ENCODE measurements at places on chromosomes 3 and 15.

- DNase-seq = peak; percentile 50
These were observed 388.0 kb upstream of the WNT5A start for GRCh38 chr3:55875113-55875512.

DNA sequence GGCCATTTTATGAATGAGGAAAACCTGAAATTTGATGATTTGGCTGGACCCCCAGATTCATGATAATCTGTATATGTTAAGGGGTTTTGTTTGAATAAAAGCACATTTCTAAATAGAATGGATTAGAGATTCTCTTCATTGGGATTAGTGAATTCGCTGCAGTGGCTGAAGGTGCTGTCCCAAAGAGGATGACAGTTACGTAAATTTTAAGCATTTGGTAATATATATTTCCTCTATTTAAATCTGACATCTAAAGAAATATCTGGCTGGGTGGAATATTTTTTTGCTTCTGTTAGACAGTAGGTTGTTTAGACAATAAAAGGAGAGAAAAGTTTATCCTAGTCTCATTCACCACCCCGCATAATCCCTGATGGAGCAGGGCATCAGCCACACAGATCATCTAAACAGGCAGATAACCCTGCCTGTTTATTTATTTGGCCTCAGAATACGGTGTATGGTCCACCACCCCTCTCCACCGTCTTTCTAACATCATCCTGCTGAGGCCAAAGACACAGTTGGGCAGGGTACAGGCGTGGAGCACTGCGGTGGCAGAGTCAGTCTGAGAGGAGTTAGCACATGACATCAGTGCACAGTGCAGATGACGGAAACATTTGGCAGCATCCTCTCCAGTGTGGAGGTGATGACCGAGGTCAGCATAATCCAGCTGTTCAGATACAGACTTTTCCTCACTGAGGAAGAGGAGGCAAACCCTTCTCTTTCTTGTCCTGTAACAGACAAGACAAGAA, 20.4 kb upstream of the NFKBIZ start:
- DNase-seq = peak; percentile 73

GRCh38 chr3:105118905-105119304, 247.8 kb upstream of the ALCAM start:
- DNase-seq = no peak

- DNase-seq = no peak
These were observed 2.6 kb downstream of the PPP1R2 start for GRCh38 chr3:195540511-195540910.

- DNase-seq = peak; percentile 60
These were observed 880 bp downstream of the PPP4R2 start for GRCh38 chr3:72997421-72997961.

DNA sequence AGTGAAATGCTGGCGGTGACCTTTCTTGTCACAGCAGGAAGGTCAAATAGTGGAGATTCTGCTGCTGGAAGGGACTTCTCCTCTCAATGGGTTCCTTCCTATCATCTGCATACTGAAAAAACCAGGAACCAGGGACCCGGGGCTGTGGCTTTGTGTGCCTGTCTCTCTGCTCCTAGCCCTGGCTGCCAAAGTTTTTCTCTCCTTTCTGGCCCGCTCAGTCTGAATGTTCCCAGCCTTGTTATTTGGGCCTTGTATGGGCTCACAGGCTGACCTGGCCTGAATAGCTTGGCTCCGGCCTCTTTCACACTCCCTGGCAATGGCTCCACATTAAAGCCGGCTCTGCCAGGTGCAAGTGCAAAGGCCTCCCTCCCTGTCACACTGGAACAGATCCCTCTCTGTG, 94.7 kb downstream of the LRIG1 start:
- DNase-seq = no peak

DNA sequence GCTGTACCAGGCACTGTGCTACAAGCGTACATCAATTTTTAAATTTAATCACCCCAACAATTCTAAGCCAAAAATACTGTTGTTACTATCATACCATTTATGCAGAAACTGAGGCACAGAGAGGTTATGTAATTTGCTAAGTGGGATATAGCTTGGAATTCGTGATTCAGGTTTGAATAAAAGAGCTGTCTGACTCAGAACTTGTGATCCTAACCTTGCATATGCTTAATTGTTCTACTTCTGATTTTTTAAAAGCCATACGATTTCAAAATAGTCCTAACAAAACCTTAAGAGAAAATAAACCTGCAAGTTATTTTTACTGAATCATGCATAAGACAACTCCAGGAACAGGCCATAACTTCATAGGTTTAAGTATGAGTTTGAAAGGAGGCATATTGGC, 498.0 kb upstream of the CFAP20DC start:
- DNase-seq = no peak

DNA sequence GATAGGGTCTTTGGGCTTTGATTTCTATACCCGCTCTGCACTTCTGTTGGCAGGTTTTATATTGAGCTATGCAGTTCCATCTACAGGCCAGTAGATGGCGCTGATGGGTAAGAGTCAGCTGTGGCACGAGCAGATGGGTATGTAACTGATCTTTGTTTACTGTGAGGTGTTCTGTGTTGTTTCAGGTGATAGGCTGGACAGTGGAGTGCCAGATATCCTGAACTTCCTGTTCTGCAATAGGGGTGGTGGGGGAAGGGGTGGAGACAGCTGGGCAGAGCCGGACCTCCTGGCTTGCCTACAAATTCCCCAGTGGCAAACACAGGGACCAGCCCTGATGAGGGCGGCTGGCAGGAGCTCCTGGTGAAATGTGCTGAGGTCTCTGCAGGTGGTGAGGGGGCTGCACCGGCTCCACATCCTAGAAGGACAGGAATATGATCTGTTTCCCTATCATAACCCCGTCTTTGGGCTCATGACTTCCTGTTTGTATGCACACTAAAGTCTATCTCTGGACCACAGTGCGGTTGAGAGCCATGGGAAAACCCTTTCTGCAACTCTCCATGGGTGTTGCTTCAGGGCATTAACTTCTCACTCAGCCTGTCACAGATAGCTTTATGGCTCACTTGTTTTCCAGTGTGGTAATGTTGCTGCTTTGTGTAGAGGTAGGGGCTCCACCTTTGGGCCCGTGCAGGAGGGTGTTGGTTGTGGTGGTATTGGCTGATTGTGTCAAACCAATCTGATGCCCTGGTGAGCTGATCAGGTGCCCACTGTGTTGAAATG, 13.4 kb upstream of the FAM98B start:
- peak; percentile 44 for DNase-seq

- no peak for DNase-seq
These were observed 24.4 kb downstream of the NAA50 start for GRCh38 chr3:113721636-113722035.

GRCh38 chr15:33125894-33126537, 68.5 kb downstream of the FMN1 start:
- DNase-seq = no peak

GRCh38 chr3:188367678-188368077, 213.7 kb downstream of the LPP start:
- DNase-seq = no peak

GRCh38 chr3:94179059-94179458, 116.2 kb downstream of the NSUN3 start:
- no peak for DNase-seq

- DNase-seq = no peak
These were observed 188.4 kb downstream of the SATB1 start for GRCh38 chr3:18236726-18237125.

DNA sequence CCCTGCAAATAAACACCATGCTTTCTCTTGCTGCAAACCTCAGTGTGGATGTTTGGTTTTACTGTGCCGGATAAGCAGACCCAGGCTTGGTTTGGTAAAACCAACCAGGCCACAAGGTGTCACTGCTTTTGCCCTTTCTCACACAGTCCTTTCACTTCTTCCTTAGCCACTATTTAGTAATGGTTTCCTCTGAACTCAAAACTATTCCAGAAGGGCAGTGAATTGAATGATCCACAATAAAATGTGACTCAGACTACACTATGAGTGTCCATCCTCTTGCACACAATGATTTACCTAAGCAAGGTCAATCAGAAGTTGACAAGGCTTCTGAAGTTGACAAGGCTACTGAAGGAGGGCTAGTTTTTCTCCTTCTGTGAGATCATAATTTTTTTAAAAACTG, 552.4 kb upstream of the CCDC54 start:
- no peak for DNase-seq

DNA sequence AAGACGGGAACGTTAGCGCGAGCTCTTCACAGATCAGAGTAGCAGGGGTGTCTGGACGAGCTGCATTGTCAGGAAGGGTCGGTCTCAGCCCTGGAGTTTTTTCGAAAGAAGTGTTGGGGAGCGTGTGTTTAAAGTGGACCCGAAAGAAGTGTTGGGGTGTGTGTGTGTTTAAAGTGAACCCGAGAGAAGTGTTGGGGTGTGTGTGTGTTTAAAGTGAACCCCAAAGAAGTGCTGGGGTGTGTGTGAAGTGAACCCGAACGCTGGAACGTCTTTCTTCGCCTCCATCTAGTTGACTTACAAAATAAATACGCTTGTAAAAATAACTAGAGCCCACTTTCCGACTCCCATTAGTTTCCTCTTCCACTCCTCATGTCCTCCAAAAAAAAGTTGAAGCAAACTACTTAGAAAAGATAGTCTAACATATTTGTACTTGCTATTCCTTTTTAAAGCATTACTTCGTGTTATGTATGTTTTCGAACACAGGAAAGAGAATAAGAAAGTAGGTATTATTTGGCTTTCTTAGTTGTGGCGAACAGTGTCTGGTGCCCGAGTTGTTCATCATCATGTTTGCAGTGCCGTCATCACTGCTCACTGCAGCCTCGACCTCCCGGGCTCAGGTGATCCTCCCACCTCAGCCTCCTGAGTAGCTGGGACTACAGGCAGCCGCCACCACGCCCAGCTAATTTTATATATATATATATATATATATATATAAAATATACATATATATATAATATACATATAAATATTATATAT, 1.0 kb downstream of the LRCH3 start:
- no peak for DNase-seq

DNA sequence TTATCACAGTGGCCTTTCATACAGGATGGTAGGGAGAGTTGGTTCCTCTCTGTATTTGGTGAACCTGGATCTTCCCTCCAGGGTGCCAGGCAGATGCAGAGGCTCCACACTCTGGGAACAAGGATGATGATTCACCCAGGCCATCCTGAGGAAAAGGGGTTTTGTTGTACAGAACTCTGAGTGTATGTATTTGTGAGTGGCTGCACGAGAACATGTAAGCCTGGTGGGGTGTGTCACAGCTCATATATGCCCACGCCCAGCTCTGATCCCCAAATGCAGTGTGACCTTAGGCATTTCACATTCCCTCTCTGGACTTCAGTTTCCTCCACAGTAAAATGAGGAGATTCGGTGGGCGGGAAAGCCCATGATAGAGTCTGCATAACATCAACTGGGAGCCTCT, 11.6 kb upstream of the CILP start:
- DNase-seq = no peak

DNA sequence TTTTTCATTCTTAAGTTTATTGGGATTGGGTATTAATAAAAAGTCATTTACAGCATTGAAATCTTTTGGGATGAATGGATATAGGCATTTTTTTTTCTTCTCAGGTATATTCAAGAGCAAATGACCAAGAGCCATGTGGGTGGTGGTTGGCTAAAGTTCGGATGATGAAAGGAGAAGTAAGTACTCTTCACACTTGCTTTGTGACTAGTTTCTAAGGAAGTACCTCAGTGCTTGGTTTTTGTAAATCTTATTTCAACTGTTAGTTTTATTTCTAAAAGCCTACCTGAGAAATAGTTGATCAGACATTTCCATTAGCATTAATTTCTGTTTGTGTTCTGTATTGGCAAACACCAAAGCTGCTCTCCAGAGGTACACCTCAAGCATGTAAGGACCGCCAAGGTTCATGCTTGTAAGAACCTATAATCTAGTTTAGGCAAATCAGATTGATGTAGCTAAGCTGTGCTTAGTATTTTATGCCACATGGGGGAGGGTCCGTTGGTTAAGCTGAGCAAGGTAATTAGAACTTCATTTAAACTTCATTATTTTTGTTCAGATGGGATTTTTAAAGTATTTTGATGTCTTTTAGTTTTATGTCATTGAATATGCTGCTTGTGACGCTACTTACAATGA, 35.4 kb downstream of the FXR1 start:
- DNase-seq = no peak
